ELF-1 (cell line): ENCODE measurements at places on chromosomes 5 and 9.

- DNase-seq = no peak
Measured at GRCh38 chr9:90774682-90775081, 26.9 kb upstream of the SYK start.

- no peak for DNase-seq
Measured at GRCh38 chr5:140393738-140394137, 7.9 kb upstream of the ANKHD1 start.

- DNase-seq = no peak
Measured at GRCh38 chr5:80008995-80009765, 18.1 kb upstream of the MTX3 start.

DNA sequence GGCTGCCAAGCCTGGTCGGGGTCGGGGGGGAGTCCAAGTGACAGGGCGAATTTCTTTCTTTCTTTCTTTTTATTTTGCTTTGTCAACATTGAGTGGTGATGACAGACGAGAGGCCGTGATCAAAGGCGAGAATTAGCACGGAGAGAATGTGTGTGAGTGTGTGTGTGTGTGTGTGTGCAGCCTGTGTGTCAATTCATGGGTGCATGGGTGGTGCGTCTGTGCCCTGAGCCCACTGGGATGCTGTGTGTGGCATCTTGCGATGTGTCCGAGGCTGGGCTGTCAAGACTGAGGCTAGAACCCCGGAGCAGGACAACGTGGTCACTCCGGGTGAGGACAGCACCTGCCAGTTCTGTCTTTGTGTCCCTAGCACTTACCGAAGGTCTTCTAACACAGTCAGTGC lies 4.7 kb upstream of the FIBCD1 start:
- DNase-seq = no peak

DNA sequence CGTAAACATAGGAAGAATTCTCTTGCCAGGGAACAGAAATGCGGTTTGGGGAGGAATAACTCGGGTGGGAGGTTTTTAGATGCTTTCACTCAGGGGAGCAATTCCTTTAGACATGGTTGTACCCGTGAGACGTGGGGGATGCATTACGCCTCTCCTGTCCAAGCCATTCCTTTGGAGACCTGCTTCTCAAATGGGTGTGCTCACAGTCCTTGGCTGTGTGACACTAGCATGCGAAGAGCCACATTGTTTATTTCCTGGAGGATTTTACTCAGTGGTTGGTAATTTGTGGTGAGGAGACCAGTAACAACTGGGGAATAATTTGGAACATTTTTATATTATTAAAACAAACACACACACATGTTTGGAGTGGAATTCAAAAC lies 18.5 kb downstream of the COL15A1 start:
- no peak for DNase-seq

DNA sequence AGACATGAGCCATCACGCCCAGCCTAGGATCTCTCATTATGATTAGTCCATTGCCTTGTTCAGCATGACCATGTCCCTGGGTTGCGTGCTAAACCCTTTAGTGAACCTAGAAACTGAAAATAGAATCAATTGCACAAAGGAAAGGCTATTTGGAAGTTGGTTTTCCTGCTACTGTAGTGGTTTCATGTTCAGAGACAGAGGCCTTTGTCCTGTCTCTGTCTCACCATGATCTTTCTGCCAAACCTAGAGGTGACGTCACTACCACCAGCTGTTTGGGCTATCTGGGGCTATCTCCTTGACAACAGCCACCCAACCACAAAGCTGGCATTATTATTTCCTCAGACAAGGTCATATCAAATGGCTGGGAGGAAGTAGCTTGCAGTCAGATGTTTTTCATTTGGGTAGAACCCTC lies 4.0 kb upstream of the CDK5RAP2 start:
- DNase-seq = peak; percentile 13

GRCh38 chr5:35149041-35149440 lies 81.2 kb downstream of the PRLR start:
- DNase-seq = no peak

- DNase-seq = no peak
Measured at GRCh38 chr5:159240301-159240870, 22.7 kb upstream of the UBLCP1 start.

- DNase-seq = peak; percentile 65
Measured at GRCh38 chr9:87684627-87685219, 41.2 kb upstream of the CTSL start.

GRCh38 chr9:90046317-90046861 lies 441.6 kb downstream of the GADD45G start:
- no peak for DNase-seq

DNA sequence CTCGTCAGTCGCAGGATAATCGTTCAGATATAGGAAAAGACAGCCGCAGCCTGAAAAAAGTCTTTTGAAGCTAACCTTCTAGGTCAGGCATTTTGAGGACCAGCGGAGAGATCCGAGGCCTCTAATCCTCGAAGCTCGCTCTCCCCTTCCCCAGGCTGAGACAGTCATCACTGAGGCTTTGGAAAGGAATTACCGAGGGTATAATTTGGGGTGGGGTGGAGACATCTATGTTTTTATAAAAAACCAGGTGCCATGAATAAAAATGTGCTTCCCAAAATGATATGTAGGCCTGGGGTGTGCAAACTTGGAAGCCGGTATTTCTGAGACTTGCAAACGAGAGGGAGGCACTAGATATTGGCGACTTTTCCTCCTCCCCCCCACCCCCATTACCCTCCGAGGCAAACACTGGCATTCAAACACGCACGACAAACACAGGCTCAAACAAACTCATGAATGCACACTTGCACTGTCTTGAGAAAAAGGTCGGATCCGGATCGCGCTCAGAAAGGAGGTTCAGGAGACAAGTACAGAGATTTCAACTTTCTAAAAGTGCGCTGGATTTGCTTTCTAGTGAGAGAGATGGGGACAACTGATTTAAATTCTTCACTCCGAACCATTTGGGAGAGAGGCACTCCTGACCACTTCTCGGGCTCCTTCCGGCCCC lies 935 bp upstream of the MSX2 start:
- DNase-seq = peak; percentile 30

DNA sequence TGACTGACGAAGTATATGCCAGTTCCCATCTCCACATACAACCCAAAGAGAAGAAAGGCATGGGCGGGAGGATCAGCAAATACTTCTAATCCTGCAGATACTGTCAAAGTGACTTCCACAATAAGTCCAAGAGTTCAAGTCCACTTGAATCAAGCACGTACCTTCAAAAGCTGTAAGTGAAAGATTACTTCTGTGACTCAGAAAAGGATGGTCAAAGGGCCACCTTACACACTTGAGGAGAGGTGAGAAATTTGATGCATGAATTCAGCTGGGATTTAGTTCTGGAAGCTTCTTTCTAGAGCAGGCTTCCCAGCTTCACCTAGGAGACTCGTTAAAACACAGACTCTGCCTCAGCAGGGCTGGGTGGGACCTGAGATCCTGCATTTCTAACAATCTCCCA lies 357.5 kb downstream of the GLIS3 start:
- DNase-seq = no peak

- DNase-seq = peak; percentile 51
Measured at GRCh38 chr9:111975709-111976108, 79.1 kb downstream of the UGCG start.
